Hippocampal formation (tissue), 2 donors: ENCODE measurements at places on chromosomes 5 and 9.

- no peak for DNase-seq
Observed at GRCh38 chr5:148535190-148535589, 119.1 kb downstream of the HTR4 start.

DNA sequence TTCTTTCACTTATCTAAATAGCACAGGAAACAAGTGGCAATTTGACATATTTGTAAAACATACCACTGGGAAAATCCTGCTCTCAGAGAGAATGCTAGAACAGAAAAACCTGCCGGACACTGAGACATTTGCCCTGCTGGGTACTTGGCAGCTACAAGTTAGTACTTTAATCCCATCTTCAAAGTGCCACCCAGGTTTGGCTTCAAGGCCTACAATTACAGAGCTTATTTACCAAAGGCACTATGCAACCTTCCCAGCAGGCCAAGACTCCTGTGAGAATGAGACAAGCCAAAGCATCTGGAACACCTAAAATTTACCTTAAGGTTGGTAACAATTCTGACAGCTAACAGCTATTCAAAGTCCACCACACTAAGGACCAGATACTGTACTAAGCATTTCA, 78.3 kb downstream of the TSSK1B start:
- no peak for DNase-seq

- no peak for DNase-seq
Observed at GRCh38 chr5:14787801-14788579, 83.6 kb downstream of the ANKH start.

DNA sequence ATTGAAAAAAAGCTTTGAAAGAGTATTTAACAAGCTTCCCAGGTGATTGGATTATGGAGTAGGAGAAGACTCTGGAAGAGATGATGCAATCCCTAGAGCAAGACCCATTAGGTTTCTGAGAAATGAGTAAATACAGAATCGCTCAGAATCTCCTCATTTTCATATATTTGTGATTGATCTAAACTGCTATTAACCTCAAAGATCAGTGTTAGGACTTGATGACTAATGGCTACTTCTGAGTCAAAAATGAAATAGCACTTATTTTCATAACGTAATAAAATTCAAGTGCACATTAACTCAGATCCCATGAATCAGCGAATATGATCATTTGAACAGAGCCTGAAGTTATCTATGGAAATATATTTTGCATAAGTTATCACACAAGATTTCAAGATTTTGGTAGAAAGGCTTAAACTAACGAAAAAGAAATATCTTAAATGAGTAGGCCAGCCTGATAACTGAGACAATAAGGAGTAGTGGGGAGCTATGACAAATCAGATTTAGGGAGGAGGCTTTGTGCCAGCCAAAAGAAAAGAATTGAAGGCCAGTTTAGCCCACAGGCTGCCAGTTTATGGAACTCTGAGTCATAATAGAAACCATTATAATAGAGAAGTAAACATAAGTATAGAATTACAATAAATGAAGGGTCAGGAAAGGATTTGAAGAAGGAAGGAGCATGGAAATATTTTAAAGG, 106.7 kb upstream of the OSMR start:
- no peak for DNase-seq

- DNase-seq: no peak
Observed at GRCh38 chr9:127351182-127352166, 45.5 kb upstream of the SLC2A8 start.

DNA sequence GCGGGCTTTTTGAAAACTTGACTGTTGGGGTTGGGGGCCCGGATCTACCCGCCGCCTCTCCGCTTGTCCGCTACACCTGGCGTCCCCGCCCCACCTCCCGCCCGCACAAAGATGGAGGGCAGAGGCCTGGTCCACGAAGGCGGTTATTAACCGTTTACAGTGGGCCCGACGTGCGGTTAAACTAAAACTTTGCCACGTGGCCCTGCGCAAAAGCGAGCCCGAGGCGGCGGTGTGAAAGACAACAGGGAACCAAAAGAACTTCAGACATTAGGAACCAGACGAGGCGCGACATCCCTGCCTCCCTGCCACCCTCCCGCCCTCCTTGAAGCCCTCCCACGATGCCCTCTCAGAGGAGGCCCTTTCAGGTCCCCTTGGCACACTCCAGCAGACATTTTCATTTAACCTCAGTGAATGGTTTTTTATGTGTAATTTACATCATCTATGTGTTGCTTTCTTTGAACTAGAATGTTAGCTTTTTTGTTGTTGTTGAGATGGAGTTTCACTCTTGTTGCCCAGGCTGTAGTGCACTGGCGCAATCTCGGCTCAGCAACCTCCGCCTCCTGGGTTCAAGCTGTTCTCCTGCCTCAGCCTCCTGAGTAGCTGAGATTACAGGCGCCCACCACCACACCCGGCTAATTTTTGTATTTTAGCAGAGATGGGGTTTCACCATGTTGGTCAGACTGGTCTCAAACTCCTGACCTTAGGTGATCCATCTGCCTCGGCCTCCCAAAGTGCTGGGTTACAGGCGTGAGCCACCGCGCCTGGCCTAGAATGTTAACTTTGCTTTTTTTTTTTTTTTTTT, 999 bp upstream of the HNRNPA0 start:
- DNase-seq: no peak

DNA sequence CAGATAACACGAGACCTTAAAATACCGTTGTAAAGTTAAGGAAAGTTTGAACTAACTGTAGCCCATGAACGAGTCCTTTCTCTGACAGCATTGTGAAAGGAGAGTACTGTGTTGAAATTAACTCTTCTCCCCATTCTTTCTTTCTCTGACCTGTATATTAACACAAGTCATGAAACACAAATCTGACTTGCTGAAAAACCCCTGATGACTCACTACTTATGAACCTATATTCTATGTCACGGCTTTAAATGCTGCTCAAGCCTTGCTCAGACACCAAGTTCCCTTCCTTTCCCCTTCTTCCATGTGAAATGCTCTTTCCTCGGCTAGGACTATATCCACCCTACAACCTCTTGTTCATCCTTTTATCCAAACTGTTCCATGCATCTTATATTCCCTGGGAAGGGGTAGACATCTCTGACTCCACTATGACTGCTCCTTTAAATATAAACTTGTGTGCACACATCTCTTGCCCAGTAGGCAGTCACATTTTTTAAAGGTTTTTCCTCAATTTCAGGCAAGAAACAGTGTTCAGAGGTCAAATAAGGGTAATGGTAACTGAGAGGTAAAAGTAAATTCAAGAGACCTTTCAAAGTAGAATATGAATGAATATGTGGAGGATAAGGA, 142.9 kb downstream of the NFIB start:
- DNase-seq: no peak

DNA sequence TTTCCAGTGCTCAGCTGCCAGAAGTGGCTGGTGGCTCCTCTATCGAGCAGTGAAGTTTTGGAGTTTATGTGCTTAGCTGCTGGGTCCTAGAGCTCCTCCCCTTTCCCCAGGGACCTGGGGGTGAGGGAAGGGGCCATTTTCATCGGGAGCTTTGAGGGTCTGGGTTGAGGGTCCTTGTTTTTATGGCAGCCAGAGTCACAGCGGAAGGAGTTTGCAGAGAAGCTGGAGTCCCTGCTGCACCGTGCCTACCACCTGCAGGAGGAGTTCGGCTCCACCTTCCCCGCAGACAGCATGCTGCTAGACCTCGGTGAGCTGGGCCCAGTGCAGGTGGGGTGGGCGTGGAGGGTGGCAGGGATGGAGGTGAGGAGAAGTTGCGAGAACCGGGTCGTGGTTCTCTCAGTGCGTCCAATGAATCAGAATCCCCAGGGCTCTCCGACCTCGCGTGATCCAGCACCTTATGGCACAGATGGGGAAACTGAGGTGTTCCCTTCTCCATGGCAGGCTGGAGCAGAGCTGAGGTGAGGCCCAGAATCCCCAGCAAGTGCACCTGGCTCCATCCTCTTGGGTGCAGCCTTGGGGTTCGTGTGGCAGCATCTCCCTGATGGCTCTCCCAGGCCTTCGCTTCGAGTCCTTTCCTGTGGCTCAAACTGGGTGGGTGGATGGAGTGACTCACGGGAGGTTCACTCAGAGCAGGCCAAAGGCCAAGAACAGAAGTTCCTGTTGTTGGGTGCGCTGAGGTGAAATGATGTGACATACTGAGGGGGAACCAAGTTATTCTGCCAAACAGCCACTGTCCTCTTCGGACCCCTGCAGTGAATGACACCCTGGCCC, 21.7 kb upstream of the DOLPP1 start:
- DNase-seq: no peak

DNA sequence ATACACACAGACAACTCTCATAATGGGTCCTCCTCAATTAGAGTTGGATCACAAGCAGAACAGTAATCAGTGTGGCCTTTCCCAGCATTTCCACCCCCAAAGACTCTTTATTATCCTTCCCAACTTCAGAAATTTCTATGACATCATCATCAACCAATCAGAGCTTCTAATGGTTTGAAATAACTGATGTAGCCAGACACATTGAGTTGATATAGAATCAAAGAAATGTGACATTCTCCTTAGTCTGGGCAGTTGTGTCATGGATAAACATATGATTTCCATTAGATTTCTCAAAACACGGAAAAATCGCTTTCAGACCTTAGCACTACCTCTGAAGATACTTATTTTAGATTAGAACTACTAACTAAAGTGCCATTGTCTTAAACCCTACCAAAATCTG, 75.7 kb upstream of the NFIB start:
- DNase-seq: no peak

- no peak for DNase-seq
Observed at GRCh38 chr5:116009806-116010205, 22.5 kb upstream of the ARL14EPL start.

DNA sequence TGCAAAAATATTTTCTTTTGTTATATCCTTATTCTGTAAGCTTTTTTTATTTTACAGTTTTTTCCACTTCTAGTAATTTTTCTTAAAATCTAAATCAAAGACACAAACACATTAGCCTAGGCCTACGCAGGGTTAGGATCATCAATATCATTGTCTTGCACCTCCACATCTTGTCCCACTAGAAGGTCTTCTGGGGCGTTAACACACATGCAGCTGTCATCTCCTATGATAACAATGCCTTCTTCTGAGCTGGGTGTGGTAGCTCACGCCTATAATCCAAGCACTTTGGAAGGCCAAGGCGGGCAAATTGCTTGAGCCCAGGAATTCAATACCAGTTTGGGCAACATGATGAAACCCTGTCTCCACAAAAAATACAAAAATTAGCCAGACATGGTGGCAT, 78.9 kb upstream of the LRRC70 start:
- DNase-seq: no peak

DNA sequence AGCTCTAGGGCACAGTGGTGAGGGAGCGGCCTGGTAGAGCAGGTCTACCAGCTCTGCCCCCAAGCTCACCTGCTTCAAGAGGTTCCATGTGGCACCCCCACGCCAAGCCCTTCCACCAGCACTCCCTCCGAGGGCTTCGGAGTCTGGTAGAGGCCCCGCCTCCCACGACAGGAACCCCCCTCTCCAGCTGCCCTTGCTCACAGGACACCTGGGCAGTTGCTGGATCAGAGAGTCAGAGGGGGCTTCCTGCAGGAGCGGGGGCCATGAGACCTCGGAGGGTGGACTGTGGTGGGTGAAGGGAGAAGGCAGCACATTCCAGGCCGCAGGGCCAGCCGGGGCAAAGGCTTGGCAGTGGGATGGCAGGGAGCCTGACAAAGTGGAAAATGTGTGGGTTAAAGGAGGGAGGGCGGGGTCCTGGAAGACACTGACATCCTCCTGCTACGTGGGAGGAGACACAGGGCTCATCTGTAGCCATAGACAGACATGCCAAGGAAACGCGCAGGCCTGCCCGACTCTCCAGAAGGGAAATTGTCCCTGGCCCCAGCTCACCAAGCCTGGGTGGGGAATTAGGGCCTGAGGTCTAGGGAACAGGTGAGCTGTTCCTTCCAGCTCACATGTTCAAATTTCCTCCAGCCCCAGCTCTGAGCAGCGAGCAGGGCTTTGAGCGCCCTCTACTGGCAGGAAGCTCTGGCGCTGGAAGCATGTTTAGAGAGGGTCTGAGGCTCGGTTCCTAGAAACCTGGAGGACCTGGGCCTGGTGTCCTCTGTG, 74.2 kb downstream of the NTNG2 start:
- DNase-seq: peak; percentile 67

GRCh38 chr5:154110716-154111115, 71.9 kb downstream of the MFAP3 start:
- DNase-seq: no peak

GRCh38 chr9:131233995-131234394, 42.3 kb downstream of the FAM78A start:
- DNase-seq: no peak

DNA sequence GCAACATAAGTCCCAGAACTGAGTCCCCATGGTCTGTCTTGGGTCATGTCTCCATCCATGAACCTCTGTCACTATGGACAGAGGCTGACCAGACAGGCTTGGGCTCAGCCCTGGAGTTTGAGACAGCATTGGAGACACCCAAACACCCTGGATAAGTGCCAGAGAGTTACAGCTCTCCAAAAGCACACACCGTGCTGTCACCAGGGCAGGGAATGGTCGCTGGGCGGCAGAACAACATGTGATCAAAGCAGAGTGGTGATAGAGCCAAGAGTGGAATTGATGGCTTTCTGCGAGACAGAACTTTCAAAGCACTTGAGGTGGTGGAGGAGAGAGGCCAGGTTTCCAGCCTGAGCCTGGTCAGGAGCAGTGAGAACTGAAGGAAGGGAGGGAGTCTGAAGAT, 50.1 kb downstream of the DRD1 start:
- no peak for DNase-seq

- DNase-seq: no peak
Observed at GRCh38 chr9:116662646-116663310, 24.3 kb upstream of the TRIM32 start.

GRCh38 chr5:34703767-34704713, 47.9 kb downstream of the RAI14 start:
- DNase-seq: no peak

GRCh38 chr5:148746826-148747535, 79.4 kb upstream of the ADRB2 start:
- no peak for DNase-seq

DNA sequence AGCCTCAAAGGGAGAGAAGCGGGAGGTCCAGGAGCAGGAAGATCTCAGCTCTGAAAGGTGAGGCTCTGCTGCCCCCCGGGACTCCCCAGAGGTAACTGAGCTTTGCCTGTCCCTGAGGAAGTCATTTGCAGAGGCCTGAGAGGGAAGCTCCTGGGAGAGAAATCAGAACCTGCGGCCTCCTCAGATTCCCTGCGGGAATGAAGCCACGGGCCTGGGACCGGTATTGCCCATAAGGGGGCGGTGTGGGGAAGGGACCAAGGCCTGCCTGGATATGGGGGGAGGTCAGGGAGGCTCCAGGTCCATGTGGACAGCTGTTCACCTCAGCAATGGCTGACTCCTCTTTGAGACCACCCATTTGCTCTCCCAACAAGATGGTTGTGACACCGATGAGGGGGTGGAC, 1.3 kb downstream of the SPATA31E1 start:
- no peak for DNase-seq

DNA sequence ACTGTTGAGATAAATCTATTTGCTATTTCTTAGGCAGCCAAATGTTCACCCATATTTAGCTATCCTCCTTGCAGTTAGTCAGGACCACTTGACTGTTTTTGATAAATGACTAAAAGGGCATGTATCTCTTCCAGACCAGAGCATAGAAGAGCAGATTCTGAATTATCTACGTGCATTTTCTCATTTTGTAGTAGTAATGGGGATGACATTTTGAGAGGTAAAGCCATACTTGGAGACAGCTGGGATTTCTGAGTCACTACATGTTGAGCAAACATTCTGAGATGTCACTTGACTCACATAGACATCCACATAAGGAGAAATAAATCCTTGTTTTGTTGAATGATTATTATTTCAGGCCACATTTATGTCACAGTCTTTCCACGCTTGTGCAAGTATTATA, 297.6 kb downstream of the CDH10 start:
- no peak for DNase-seq

- DNase-seq: no peak
Observed at GRCh38 chr9:129868872-129869486, 33.7 kb downstream of the USP20 start.
